ENCODE measurements at places on chromosomes 3 and 15.

GRCh38 chr3:57141719-57142410 lies 23.3 kb downstream of the IL17RD start:
- H3K4me3 ChIP-seq: no peak overlapping the region
- no peaks in the 10 kb centered on the region for H3K27me3 ChIP-seq
- peaks cover 35% of the 10 kb centered on the region for H3K4me1 ChIP-seq
- H3K27ac ChIP-seq: no peak overlapping the region
- H3K36me3 ChIP-seq: no peaks in the 10 kb centered on the region

DNA sequence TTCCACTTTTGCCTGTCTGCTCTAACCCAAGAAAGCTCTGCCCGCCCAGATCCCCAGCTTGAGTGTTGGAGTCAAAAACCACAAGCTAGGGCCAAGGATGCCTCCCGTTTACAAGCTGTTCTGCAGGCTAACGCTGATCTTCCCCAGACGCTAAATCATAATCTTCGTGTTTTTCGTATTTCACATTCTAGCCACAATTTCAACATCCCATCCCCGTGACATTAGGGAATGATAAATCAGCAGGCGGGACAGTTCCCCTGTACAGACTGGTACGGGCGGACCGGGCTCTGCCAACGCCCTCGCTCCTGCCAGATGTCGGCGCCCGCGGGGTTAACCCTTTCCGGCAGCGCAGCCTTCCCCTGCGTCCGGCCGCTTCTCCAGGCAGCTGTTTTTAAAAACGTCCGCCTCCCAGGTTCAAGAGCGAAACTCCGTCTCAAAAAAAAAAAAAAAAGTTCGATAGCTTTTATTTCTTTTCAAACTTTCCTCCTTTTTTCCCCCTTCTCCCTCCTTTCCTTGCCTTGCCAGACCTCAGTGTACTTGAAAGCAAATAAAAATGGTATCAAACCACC lies 81.0 kb upstream of the BNC1 start:
- no peaks in the 10 kb centered on the region for H3K4me1 ChIP-seq
- H3K27me3 ChIP-seq: peaks cover 57% of the 10 kb centered on the region
- no peaks in the 10 kb centered on the region for H3K36me3 ChIP-seq

GRCh38 chr3:123899300-123899865 lies 15.3 kb upstream of the MYLK start:
- no peaks in the 10 kb centered on the region for H3K36me3 ChIP-seq
- H3K27ac ChIP-seq: no peak overlapping the region
- no peaks in the 10 kb centered on the region for H3K4me1 ChIP-seq

DNA sequence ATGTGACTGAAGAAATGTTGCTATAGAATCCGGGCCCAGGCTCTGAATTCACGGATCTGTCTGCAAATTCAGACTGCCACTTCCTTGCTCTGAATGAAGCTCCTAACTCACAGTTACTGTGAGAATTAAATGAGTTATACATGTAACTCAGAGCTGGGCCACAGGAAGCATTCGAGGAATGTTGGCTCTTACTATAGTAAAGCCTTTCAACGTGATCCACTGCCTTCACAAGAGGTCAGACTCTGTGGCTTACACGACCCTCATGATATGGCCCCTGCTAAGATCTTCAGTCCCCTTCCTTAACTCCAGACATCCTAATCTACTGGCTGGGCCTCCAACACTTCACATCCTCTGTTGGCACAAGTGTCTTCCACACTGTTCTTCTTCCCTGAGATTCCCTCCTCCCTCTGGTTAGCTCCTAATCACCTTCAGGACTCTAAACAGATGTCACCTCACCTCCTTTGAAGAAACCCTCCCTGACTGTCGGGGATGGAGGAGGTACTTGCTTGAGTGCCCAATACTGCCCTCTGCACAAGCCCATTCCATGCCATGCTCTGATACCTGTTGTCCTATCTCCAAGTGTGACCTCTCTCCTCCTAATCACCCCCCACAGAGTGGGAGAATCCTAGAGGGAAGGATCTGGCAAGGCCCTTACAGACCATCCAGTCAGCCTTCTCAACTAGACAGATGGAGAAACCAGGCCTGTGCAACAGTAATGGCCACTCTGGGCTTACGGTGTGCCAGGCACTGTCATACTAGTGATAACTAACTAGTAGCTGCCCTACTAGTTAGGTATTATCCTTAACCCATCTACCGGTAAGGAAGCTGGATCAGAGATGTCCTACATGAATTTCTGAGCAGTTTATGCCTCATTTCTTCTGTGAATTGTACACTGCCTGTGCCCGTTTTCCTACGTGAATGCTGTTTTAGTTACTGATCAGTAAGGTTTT lies 1.3 kb downstream of the ACTR8 start:
- peak; percentile 66 for DNase-seq
- H3K4me1 ChIP-seq: peaks cover 3% of the 10 kb centered on the region
- peak overlapping the region; percentile 80 for H3K27ac ChIP-seq
- H3K27me3 ChIP-seq: no peaks in the 10 kb centered on the region
- peaks cover 62% of the 10 kb centered on the region for H3K36me3 ChIP-seq

GRCh38 chr3:46849686-46850467 lies 13.4 kb downstream of the MYL3 start:
- peak; percentile 43 for DNase-seq
- H3K27ac ChIP-seq: no peak overlapping the region
- no peaks in the 10 kb centered on the region for H3K4me1 ChIP-seq
- no peak overlapping the region for H3K4me3 ChIP-seq
- no peaks in the 10 kb centered on the region for H3K36me3 ChIP-seq

DNA sequence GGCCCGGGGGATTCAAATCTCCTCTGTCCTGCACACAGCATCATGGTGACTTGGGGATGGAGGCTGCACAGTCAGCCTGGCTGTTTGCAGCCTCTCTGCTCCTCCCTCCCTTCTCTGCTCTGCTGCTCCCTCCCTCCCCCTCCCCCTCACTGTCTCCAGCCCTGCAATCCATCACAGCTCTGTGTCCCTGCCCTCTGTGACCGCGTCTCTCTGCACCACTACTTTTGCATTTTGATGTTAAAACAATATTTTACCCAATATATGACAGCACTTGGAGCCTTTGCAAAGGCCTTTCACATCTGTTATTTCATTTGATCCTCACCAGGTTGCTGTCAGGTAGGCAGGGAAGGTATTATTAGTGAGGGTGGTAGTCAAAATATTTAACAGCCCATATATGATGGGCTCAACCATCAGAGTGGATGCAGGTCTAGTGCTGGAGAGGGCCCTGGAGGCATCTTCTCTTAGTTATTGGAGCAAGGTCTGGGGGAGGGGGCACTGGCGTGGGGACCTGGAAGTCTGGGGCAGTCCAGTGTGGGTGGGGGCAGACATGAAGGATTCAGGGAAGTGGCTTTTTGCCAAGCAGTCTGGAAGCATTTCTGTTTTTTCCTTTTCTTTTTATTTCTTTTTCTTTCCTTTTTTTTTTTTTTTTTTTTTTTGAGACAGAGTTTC lies 16.3 kb upstream of the VPS8 start:
- H3K4me3 ChIP-seq: no peak overlapping the region
- H3K27ac ChIP-seq: no peak overlapping the region
- no peaks in the 10 kb centered on the region for H3K27me3 ChIP-seq

DNA sequence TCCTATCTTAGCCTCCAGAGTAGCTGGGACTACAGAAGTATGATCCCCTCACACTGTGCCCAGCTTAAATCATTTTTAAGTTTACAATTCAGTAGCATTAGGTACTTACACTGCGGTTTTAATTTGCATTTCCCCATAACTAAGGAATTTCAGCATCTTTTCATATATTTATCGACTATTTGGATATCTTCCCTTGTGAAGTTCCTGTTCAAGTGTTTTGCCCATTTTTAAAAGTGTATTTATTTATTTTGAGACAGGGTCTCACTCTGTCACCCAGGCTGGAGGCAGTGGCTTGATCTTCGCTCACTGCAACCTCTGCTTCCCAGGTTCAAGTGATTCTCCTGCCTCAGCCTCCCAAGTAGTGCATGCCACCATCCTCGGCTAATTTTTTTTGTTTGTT lies 12.5 kb upstream of the MAP2K1 start:
- no peak overlapping the region for H3K27ac ChIP-seq
- no peak overlapping the region for H3K4me3 ChIP-seq
- no peaks in the 10 kb centered on the region for H3K4me1 ChIP-seq

DNA sequence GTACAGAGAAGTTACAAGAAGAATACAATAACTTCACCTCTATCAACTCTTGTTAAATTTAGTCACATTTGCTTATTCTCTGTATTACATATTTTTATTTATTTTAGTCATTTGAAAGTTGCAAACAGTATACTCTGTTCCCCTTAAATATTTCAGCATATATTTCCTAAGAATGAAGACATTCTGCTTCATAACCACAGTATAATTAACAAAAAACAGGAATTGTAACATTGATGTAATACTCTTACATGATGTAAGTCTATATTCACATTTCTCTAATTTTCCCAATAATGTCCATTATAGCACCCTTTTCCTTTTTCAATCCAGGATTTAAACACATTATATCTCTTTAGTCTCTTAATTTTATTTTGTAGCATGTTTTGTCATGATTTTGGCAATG lies 112.0 kb downstream of the AKAP13 start:
- no peak overlapping the region for H3K4me3 ChIP-seq
- no peak for DNase-seq
- no peaks in the 10 kb centered on the region for H3K27me3 ChIP-seq
- H3K4me1 ChIP-seq: peaks cover 21% of the 10 kb centered on the region
- peaks cover 22% of the 10 kb centered on the region for H3K36me3 ChIP-seq

DNA sequence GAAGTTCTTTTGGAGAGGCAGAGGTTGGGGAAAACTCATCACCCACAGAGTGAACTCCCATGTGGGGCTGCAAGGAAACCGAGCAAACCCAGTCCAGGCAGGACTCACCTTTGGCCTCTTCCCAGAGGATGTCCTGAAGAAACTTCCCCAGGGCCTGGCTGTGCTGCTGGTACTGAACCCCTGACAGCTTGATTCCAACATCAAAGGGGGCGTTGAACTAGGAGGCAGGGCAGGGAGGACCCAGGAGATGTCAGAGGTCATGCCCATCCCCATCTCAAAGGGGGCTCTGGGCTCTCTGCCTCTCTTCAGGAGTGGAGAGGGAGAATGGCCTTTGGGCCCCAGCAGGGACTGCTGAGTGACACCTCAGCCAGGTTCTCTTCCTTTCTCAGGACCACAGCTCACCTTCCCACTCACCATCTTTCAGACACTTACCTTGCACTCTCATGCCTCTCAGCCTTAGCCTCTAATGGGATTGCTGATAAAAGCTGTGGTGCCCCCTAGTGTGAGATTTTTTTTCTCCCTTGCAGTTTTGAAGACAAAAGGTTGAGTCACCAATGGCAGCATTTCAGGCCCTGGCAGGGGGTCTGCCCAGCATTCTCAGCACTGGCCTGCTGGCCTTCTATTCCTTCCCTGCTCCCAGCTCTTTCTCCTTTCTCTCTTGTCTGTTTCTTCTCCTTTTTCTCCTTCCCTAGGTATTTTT lies 6.0 kb downstream of the GHRL start:
- DNase-seq: peak; percentile 90
- peak overlapping the region; percentile 61 for H3K27ac ChIP-seq
- H3K4me3 ChIP-seq: no peak overlapping the region
- peaks cover 32% of the 10 kb centered on the region for H3K36me3 ChIP-seq
- no peaks in the 10 kb centered on the region for H3K27me3 ChIP-seq
- no peaks in the 10 kb centered on the region for H3K4me1 ChIP-seq

- H3K4me1 ChIP-seq: no peaks in the 10 kb centered on the region
- no peak overlapping the region for H3K27ac ChIP-seq
- no peak overlapping the region for H3K4me3 ChIP-seq
- no peak for DNase-seq
- H3K27me3 ChIP-seq: no peaks in the 10 kb centered on the region
Measured at GRCh38 chr3:77720460-77720971, 680.6 kb downstream of the ROBO2 start.

DNA sequence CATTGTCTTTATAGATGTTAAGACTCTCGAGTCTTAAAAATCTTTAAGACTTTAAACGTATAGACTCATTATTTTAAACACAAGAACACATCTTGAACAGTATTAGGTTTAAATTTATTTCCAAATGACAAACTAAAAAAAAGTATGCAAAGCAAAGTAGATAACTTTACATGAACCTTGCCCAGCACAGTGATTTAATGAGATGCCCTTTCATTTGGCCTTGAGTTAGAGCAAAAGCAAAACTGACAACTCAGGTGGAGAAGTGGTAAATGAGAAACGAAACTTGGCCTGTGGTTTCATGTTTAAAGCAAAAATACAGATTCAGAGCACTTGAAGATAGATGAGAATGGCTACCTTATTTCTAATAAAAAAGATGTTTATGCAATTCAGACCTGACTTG lies 8.6 kb downstream of the GPR15 start:
- no peak overlapping the region for H3K27ac ChIP-seq
- no peak overlapping the region for H3K4me3 ChIP-seq
- no peak for DNase-seq
- H3K4me1 ChIP-seq: no peaks in the 10 kb centered on the region
- no peaks in the 10 kb centered on the region for H3K36me3 ChIP-seq
- no peaks in the 10 kb centered on the region for H3K27me3 ChIP-seq

GRCh38 chr15:53072077-53072476 lies 281.9 kb upstream of the ONECUT1 start:
- H3K36me3 ChIP-seq: no peaks in the 10 kb centered on the region
- no peak overlapping the region for H3K27ac ChIP-seq
- H3K27me3 ChIP-seq: peaks cover 16% of the 10 kb centered on the region
- H3K4me1 ChIP-seq: no peaks in the 10 kb centered on the region

DNA sequence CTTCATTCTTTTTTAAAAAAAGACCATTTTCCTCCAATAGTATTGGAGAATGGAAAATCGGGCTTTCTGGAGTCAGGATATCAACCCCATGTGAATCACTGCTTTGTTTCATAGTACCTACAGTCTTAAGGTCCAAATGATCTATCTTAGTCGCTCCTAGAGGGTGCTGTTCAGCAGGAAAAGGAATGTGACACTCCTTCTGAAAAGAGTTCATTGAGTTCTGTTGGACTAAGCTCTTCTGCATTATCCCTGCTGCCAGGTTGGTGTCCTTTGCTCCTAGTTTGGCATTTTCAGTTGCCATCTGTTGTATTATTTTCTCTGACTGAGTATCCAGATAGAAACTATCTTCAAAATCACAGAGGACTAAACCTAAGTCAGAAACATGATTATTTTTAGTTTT lies 57.2 kb downstream of the POLQ start:
- H3K4me3 ChIP-seq: no peak overlapping the region
- H3K27me3 ChIP-seq: no peaks in the 10 kb centered on the region
- H3K36me3 ChIP-seq: peaks cover 25% of the 10 kb centered on the region
- H3K4me1 ChIP-seq: no peaks in the 10 kb centered on the region
- H3K27ac ChIP-seq: no peak overlapping the region
- DNase-seq: no peak

GRCh38 chr3:65535260-65535659 lies 503.5 kb downstream of the MAGI1 start:
- no peak overlapping the region for H3K4me3 ChIP-seq
- peaks cover 2% of the 10 kb centered on the region for H3K4me1 ChIP-seq
- no peak for DNase-seq
- no peak overlapping the region for H3K27ac ChIP-seq

DNA sequence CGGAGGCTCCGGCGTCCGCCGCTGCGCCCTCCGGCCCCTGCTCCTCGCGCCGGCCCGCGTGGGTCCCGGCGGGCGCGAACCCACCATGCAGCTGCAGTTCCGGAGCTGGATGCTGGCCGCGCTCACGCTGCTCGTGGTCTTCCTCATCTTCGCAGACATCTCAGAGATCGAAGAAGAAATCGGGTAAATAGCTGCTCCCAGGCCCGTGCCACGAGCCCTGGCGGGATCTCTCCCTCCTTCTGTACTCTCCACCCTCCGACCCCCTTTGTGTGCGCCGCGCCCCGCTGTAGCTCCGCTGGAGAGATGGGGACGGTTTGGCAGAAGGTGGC lies 263 bp downstream of the ST8SIA2 start:
- DNase-seq: no peak
- H3K27ac ChIP-seq: peak overlapping the region; percentile 98
- H3K4me1 ChIP-seq: peaks cover 13% of the 10 kb centered on the region
- peaks cover 3% of the 10 kb centered on the region for H3K36me3 ChIP-seq
- H3K4me3 ChIP-seq: peak overlapping the region; percentile 83
- H3K27me3 ChIP-seq: peaks cover 18% of the 10 kb centered on the region

- peaks cover 12% of the 10 kb centered on the region for H3K36me3 ChIP-seq
- no peaks in the 10 kb centered on the region for H3K4me1 ChIP-seq
- H3K4me3 ChIP-seq: no peak overlapping the region
- no peak overlapping the region for H3K27ac ChIP-seq
- DNase-seq: peak; percentile 32
Measured at GRCh38 chr15:101264911-101265641, 12.2 kb downstream of the SELENOS start.

All from endodermal cell (in vitro differentiated cells).